Stimulated activated CD8-positive, alpha-beta memory T cell treated with anti-CD3 and anti-CD28 coated beads, Interleukin-4, amount 100 ng/mL, for 4 hours (primary cell): ENCODE measurements at places on chromosomes 13 and 19.

- no peak for DNase-seq
Measured at GRCh38 chr13:53522034-53522433, 493.4 kb downstream of the OLFM4 start.

DNA sequence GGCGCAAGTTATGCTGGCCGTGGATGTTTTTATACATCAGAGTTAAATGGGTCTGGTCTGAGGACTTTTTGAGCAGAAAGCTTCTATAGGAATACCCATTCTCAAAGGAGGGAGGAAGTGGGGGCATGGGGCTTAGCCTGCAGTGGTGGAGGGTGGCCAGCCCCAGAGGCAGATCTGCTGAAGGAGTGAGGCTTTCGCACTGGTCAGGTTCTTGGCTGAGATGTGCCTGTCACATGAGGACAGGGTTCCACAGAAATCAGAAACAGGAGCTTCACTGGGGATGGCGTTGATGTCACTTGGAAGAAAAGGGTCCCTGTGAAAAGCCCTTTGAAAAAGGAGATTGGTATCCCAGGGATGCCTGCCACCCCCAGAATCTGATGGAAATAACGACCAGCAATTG lies 100.7 kb upstream of the MCF2L start:
- DNase-seq: no peak

DNA sequence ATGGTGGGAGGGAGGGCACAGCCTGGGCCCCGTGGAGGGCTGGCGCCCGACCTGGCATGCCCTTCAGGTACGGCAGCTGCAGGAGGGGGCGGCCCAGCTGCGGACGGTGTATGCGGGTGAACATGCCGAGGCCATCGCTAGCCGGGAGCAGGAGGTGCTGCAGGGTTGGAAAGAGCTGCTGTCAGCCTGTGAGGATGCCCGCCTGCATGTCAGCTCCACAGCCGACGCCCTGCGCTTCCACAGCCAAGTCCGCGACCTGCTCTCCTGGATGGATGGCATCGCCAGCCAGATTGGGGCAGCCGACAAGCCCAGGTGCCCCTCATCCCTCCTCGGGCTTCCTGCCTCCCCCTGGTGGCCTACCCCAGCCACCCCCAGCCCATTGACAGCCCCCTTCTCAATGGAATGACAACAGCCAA lies 16.6 kb upstream of the SHKBP1 start:
- DNase-seq: no peak

GRCh38 chr19:43474986-43475705 lies 9.7 kb upstream of the LYPD3 start:
- peak; percentile 97 for DNase-seq

DNA sequence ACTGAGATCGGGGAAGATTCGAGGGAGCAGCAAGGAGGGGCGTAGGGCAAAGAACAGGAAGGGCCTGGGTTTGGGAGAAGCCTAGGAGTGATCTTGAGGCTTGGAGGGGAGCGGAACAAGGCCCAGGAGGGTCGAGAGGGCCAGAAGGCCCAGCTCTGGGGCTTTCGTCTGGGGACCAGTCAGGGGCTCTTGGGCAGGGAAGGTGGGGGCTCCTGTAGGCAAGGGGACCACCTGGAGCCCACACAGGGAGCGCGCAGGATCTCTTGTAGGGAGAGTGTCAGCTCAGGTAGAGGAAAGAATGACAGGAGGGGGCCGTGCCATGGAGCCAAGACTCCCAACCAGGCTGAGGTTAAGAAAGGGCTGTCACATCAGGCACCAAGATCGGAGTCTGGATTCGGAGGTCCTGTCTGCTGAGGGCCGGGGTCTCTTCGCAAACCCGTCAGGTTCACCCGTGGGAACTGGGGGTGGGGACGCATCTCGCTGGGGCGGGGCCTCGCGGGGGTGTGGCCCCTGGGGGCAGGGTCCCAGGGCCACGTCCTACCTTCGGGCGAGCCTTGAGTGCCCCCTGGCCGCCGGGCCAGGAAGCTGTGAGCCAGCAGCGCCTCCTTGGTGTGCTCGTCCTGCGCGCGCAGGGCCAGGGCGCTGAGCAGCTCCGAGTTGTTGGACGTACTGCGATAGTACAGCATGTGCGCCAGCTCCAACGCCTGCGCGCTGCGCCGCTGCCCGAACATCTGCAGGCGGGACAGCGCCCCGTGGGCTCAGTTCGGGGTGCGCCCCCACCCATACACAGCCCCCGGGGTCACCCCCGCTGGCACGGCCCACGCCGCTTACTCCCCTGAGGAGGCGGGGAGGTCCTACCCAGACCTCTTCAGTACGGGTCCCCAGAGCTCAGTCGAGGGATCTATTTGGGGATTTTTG lies 8.4 kb downstream of the EMP3 start:
- peak; percentile 83 for DNase-seq

GRCh38 chr13:59012731-59013130 lies 1151.0 kb downstream of the DIAPH3 start:
- no peak for DNase-seq

GRCh38 chr13:107421028-107421427 lies 794.3 kb downstream of the LIG4 start:
- DNase-seq: no peak

GRCh38 chr19:3897936-3898335 lies 17.5 kb downstream of the ATCAY start:
- no peak for DNase-seq

GRCh38 chr13:22592515-22592914 lies 588.3 kb upstream of the SGCG start:
- DNase-seq: no peak

DNA sequence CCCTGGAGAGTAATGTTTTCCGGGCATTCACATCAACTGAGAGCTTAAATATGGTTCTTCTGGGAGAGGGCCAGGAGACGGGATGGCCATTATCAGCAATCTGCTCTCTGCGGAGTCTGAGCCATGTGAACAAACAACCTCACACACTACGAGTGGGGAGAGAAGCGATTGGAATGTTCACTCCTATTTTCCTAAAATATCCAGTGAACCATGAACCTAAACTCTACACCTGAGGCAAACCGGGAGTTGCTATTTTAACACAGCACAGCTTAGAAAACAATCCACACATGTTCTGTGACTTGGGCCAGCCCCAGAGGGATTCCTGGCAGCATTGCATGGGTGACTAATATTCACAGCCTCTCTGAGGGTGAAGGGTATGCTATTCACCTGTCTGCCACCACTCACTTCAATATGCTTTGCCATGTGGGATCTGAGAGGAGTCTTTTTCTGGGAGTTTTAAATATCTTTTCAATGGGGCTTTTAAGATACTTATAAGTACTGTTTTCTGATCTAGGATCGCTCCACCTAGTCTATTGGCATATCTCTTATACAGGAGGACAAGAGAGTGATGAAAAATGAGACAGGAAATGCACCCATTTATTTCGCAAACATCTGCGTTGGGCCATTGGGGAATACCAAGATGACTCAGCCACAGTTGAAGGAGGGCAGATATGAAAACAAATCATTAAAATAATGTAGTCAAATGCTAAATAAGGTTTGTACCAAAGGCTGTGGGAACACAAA lies 72.6 kb upstream of the SERP2 start:
- DNase-seq: no peak

DNA sequence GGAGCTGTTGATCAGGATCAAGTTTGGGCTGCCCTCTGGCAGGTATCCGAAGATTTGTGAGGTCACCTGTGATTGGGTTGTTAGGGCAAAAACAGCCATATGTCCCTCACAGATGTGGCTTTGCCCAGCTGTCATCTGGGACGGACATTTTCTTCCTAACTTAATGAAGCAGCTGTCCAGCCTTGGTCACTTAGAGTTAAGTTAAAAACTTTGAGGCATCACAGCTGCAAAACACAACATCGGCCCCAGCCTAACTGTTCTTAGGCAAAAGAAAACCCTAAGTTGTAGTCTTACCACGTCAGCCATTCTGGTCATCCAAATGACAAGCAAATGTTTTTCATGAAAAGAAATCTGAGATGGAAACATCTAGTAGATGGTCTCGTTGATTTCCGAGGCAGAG lies 318.4 kb downstream of the DCLK1 start:
- no peak for DNase-seq

DNA sequence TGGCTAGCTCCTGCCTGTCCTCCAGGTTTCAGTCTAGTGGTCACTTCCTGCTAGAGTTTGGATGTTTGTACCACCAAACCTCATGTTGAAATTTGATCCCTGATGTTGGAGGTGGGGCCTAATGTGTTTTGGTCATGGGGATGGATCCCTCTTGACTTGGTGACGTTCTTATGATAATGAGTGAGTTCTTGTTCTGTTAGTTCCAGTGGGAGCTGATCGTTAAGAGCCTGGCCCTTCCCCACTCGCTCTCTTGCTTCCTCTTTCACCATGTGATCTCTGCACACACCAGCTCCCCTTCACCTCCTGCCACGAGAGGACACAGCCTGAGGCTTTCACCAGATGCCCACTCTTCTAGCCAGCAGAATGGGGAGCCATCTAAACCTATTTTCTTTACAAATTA lies 86.8 kb upstream of the SCEL start:
- DNase-seq: no peak

DNA sequence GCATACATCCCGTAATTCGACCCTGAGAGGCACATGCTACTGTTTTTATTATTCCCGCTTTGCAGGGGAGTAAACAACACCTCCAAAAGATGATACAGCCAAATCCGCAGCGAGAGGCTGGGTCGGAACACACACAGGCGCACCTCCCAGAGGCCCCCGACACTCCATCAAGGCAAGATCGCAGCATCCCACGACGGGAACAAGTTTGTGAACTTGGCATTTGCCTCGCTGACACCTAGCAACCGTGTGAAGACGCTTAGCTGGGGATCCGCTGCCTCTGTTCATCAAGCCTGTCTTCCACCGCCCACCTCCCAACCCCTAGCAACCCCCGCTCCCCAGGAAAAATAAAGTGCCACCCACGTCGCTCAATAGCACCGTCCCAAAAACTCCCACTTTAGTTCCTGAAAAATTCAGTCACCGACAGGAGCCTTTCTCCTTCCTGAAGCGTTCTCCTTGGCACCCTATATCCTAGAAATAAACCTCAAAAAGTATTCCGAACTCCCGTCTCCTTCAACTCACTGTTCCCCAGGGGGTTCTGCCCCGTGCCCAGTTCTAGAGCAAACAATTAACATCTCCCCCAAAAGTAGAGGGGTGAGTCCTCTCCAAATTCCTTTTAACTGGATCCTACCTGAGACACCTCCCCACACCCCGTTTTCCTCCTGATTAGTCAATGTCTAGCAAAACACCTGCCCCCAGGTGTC lies 1.7 kb downstream of the GNG7 start:
- DNase-seq: no peak

GRCh38 chr19:43498233-43498842 lies 6.2 kb downstream of the PHLDB3 start:
- DNase-seq: no peak

DNA sequence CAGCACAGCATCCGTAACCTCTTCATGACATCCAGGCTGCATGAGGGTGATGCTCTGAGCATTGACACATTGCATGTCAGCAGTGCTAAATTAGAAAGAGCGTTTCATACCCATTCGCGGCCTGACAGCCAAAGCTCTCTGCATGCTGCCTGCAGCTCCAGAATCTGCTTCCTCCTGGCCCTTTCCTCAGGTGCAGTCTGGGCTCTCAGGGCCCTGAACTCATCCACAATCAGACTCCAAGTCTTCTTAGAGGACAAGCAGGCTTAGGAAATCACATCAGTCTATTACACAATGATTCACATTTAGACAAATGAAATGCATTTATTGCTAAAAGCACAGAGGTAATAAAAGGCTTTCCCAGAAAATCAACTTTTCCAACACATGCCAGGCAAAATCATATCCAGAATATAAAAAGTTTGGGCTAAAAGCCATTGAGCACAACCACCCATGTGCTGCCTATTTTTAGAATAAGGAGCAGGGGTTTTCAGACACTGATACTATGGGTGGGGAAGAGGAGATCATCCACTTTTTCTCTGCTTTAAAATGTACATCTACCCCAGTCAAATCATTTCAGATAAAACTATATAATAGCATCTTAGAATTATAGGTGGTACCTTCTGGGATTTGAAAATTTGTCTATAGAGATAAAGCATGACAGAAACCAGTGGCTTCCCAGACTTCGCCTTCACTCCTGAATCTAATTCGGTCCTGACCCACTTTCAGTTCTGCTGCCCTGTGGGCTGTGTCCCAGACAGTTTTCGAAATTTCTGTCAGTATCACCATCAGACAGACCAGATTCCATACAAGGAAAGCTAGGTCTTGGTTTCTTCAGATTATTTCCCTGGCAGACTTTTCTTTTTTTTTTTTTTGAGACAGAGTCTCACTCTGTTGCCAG lies 109.3 kb downstream of the COL4A2 start:
- DNase-seq: no peak

- DNase-seq: no peak
Measured at GRCh38 chr13:42174344-42175162, 97.4 kb upstream of the AKAP11 start.

DNA sequence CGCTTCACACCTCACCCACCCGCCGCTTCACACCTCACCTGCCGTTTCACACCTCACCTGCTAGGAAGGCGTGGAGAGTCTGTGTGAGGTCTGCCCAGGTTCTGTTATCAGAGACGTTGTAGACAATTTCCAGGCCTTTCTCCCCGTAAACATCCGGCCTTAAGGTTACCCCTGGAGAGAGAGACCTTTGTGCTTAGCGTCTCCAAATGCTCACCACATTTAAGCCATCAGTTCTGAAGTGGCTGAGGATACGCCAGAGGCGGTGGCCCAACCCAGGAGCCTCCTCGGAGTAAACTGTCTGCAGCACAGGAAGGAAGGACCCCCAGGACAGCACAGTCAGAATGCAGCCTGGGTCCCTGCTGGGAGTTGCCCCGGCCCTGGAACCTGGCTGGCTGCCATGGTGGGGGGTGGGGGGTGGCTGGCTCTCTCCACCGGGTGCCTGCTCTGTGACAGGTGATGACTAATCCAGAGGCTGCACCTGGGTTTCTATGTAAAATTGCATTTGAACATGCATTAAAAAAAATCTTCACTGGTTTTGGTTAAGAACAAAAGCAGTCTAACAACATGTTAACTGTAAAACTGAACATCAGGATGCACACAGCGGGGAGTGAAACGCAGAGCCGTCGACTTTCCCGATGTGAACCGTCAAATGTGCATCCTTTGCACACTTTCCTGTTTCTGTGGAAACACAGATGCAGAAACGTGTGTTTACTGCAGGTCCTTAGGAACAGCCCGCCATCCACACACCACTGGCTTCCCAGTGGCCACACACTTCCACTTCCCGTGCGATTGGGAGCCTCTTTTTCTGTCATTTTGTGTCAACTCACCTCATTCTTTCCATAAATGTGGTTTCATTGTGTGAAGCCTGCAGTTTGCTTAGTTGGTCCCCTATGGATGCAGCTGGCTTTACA lies 4.5 kb downstream of the ATP4B start:
- DNase-seq: no peak
